ENCODE measurements at places on chromosomes 4 and X. TPM values are rescaled to one million over a fixed set of nuclear protein-coding genes. Genes with fewer than 3 reads are reported as not detected.

DNA sequence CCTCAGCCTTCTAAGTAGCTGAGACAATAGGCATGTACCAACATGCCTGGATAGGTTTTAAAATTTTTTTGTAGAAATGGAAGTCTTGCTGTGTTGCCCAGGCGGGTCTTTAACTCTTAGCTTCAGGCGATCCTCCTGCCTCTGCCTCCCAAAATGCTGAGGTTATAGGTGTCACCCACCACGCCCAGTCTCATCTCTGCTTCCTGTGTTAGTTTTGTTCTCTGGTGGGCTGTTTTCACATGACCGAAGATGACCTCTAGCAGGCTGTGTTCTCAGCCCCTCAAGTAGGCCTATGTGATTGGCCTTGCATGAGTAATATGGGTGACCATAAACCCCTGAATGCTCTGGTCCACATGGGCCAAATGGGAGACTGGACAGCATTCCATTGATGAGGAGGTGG lies 56.8 kb upstream of the MSANTD1 start:
- DNase-seq = no peak

GRCh38 chr4:8115203-8115520 lies 43.5 kb downstream of the ABLIM2 start:
- no peak for DNase-seq

DNA sequence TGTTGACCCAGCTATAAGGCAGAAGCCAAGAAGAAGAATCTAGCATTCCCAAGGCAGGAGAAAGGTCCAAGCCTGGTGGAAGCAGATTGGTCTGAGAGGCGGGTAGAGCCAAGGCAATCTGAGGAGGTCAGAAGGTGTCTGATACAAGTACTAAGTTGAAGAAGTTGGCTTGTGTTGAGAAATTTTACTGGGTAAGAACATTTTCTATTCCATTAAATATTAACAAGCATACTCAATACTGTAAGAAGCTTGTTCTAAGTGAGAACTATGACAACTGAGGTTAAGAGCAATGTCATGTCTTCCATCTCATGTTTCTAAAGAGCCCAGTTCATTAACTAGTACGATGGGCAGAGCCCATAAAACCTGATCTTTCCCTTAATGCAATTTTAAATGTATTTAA lies 75.0 kb downstream of the FAM13A start:
- no peak for DNase-seq

KLHL4 gene
- not detected for total RNA-seq

UGT2B10 gene
- 0.25 TPM for total RNA-seq

- DNase-seq = no peak
Observed at GRCh38 chr4:153122855-153123254, 81.4 kb upstream of the TRIM2 start.
